Activated gamma-delta T cell (primary cell): ENCODE measurements at places on chromosomes 7 and 10.

DNA sequence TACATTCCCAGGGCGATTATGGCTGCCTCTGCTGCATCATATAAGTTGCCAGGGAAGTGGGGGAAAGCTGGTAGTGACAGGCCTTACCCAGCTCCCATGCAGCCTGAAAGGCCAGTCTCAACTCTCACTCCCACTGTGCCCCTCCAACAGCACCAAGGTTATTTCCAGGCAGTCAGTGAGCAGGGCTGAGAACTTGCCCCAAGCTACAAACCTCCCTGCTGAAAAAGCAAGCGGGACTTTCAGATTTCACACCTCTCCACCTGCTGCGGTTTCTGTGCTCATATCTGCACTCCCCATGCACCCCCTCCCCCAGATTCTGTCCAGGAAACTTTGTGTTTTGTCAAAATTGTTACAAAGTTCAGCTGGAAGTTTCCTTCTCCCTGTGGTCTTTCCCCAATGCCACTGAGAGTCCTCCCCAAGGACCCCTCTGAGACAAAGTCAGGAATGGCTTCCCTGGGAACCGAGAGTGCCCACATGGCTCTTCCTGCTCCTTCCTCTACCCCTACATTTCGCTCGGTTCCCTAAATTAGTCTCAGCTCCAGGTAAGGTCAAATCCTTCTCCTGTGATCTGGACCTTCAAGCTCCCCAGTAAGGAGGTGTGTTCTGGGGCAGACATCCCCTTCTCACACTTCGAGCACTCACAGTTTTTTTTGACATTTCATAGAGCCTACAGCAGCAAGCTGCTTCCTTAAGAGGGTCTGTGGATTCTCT, 25.3 kb upstream of the WNT2 start:
- no peak for DNase-seq

DNA sequence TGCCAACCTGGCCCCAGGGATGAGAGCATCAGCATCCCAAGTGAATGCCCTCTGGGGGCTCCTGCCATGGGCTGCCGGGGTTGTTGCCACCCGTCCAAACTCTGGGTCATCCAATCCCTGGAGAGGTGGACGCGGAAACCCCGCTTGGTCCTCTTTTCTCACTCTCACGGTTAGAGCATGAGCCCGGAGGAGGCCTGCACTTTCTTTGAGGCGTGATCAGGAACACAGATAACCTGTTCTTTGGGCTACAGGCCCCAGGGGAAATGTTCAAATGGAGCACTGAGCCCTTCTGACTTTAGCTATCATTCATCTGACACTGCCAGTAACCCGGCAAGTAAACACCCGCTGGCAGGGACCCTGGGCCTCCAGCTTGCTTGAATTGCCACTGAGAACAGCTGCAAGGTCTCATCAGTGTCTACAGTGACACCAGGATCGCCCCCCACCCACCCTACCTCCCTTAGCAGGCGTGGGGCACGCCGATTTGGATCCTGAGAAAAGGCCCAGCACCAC, 29.4 kb upstream of the SLF2 start:
- DNase-seq, result no peak

DNA sequence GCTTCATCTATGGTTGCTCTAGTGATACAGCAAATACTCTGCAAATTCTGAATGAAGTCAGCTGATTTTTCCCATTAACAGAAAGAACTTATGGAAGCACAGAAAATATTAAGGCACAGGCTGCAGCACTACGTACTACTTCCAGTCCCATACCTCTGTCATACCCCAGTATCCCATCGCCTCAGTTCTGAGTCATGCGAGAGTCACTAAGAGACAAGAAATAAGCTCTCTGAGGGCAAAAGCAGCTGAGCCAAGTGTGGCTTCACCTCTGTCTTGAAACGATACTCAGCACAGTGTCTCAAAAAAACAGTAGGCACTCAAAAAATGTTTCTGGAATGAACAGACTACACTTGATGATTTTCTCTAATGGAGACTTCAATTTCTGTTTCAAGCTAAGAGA, 48.2 kb downstream of the EZH2 start:
- DNase-seq, result no peak

GRCh38 chr7:29929018-29929807, 60.4 kb downstream of the SCRN1 start:
- no peak for DNase-seq

DNA sequence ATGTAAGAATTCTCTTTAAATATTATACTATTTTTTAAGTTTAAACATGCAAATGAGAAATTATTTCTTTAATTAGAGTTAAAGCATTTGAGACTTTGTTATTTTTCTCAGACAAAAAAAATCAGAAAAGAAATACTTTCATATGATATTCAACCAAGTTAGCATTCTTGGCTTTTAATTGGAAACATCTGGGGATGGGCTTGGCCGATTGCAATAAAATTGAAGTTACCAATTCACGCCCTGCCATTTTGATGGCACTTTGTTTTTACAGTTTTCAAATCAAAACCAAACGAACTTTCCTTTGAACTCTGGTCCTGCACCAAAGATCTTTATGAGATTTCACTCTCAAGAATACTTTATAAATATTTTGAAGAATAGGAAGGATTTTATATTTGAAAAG, 127.7 kb downstream of the ATE1 start:
- DNase-seq, result no peak

DNA sequence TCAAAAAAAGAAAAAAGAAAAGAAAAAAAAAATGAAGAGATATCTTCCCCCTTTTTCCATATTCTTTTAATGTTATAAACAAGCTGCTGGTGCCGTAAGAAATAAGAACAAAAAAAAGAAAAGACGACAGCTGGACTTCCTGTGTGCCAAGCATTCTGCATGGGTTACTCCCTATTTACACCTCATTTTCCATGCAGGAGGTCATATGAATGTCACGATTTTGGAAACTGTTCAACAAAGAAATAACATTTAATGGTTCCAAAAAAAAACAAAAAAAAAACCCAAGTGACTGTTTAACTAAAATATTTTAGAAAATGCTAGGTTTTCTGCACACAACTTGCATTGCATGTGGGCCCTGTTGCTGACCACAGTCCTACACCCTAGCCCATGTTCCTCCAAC, 159.3 kb downstream of the TNS3 start:
- no peak for DNase-seq

- no peak for DNase-seq
Observed at GRCh38 chr7:155682484-155682883, 38.0 kb downstream of the RBM33 start.

GRCh38 chr10:131747791-131748190, 153.0 kb upstream of the PPP2R2D start:
- no peak for DNase-seq

DNA sequence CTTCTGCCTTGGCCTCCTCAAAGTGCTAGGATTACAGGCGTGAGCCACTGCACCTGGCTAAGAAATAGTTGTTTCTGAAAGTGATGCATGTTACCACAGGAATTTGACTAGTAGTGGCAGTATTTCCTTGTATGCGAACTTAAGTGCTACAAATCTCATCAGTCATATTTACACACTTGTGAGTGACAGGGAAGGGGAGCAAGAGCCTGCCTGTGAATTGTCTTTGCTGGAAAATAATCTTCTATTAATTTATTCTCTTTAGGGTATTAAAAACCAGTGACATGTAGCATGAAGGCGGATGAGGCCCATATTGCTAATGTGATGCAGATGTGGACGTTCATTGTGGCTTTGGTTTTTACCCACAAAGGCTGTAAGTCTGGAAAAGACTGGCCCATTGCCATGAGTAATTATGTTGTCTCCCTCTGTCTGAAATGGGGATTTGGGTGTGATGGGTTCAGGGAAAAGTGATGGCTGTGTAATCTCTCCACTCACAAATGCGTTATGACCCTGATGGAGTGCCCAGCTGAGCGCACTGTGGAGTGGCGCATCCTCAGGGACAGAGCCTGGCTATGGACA, 97.6 kb downstream of the CCNY start:
- no peak for DNase-seq

GRCh38 chr10:19663344-19663743, 152.9 kb upstream of the PLXDC2 start:
- no peak for DNase-seq

- DNase-seq, result no peak
Observed at GRCh38 chr10:118742782-118743181, 12.0 kb downstream of the CACUL1 start.
